ENCODE measurements at places on chromosomes 3 and 15.

- DNase-seq = no peak
Observed at GRCh38 chr3:110929816-110930215, 141.8 kb upstream of the NECTIN3 start.

DNA sequence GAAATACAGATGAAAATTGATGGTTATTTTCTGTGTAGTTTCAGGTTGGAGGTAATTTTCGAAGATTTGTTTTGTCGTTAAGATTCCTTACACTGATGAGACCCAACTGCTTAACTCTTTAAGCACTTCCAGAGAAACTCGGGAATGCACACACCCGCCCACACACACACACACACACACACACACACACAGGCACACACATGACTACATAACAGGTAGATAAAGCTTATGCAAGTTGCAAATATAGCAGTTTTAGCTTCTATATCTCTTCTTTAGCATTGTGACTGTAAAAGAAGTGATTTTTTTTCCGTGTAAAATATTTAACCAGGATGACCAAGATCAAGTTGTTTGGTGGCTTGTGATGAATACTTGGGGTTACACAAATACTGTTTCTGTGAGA lies 294.9 kb upstream of the NR2F2 start:
- DNase-seq = no peak

- no peak for DNase-seq
Observed at GRCh38 chr15:62844564-62845240, 197.8 kb upstream of the TPM1 start.

DNA sequence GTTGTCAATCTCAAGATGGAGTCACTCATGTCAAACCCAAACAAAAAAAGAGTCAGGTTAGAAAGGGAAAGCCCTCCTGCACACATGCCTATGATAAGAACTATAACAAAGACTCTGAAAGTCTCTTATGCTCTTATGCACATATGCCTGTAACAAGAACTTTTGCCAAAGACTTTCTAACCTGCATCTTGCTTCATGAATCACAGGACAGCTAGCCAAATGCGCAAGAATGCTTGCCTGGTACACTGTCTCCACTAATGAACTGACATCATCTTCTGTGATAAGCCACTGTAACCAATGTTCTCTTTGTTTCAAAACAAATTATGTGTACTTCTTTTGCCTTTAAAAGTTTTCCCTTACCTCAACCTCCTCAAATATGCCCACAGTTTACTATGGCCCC lies 18.2 kb upstream of the EHHADH start:
- DNase-seq = no peak

DNA sequence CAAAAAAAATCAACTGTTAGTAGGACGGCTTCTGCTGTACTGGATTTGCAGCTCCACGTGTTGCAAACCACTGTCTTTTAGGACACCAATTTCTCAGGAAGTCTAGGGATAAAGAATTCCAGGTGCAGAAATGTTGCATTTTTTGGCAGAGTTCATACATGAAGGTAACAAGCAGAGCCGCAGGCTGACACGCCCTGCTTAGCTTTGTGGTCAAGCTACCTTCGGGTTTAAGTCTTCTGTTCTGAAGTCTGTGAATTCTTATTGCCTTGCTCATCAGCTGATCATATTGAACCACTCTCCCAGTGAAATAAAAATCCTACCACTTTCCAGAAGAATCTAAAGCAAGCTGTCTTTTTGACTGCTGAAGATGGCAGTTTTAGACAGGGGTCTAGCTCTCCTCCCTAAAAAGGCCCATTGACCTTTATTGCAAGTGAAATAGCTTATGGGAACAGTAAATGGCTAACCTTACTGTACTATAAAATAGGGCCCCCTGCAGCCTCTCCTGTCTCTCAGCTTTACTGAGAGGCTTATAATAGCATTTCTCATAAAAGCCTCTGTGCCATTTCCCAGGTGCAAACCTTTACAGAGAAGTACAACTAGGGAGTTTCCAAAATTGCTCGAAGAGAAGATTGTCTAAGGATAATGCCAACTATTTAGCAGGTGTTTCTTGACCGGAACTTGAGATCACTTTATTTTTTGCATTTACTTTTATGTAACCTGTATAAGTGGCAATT lies 262.2 kb upstream of the IL12A start:
- no peak for DNase-seq

GRCh38 chr3:144252896-144253295 lies 281.3 kb downstream of the DIPK2A start:
- DNase-seq = no peak

DNA sequence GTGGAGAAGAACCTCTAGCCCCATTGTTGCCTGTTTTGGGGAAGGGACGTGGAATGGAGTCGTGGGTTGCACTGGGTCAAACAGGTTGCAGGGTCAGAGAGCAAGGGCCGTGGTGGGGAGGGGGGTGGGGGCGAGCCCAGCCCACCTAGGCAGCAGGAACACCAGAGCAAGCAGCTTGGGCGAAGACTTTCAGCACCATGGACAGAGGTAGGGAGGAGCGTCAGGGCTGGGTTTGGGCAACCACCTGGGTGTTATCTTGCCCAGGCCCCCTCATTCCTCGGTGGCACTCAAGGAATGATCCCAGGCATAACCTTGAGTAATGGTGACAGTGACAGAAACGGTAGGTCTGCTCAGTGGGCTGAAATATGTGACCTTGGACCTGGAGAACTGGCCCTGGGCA lies 45.9 kb upstream of the TMEM115 start:
- DNase-seq = no peak

- DNase-seq = no peak
Observed at GRCh38 chr3:108133858-108134554, 43.2 kb upstream of the CD47 start.

GRCh38 chr3:30081904-30082303 lies 524.5 kb upstream of the TGFBR2 start:
- DNase-seq = no peak

GRCh38 chr3:145244327-145244726 lies 916.7 kb downstream of the PLOD2 start:
- no peak for DNase-seq

DNA sequence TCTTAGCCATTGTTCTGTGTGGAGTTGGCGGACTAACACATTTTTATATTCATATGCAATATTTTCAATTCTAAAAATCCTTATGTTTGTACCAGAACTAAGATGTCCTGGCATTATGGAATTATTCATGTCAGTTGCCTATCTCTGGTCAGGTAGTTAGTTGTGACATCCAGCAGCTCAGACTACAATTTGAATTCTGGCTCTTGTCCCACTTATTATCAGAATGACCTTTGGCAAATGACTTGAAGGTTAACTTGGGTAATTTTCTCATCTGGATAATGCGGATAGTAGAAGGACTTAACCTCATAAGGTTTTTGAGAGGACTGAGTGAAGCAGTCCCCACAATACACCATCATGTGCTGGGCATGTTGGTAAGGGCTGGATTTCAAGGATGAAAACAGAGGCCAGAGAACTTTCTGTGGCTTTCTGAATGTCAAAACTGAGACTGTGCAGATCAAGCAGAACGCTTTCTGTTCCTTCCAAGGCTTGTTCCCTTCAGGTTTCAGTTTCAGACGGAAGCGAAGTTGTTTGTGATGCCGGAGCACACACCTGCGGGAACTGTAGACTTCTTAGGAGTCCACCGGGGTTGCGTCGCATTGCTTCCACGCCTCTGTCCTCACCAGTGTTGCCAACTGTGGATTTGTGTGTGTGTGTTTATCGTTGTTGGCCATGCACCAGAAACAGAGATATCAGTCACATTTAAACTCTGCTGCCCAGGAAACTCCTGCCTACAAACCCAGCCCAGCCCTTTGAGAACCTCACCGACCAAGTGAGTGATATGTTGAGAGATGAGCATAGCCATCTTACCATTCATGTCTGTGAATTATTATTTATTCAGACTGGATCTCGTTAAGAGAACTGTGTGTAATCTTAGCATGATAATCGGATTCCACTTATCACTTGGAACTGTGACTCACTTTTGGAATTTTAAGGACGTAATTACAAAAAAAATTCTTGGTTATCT lies 76.0 kb downstream of the PTPRG start:
- no peak for DNase-seq

DNA sequence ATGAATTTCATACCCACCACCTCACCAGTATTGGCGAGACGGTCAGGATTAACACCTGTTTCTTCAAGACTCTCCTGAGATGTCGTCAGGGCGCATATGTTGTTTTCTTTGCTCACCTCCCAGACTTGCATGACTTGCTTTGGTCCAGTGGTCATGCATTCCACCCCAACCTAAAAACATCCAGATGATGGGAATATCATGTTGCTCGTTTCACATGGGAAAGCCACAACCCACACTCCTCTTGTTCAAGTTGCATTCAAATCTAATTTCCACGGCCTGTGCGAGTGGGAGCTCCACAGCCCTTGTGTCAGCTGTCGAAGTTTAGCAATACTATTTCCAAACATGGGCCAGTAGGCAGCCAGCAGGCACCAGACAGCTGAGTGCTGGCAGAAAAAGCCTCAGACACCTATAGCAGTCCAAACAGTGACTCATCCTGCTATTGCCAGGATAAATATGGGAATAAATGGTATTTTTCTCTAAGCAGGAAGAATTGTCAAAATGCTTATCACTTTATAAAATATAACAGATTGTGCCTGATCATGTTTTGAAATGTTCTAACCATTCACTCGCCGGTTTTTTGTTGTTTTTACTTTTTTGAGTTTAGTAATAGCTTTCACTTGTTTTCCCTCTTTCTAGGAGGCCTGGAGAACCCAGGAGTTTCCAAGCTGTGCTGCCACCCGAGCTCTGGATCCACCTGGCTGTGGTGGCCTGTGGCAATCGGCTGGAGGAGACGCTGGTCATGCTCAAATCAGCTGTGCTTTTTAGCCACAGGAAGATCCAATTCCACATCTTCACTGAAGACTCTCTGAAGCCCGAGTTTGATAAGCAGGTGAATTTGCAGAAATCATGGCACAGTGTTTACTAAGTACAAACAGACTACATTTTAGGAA lies 20.1 kb downstream of the GXYLT2 start:
- DNase-seq = no peak

GRCh38 chr15:75916978-75917377 lies 13.3 kb downstream of the FBXO22 start:
- DNase-seq = no peak

DNA sequence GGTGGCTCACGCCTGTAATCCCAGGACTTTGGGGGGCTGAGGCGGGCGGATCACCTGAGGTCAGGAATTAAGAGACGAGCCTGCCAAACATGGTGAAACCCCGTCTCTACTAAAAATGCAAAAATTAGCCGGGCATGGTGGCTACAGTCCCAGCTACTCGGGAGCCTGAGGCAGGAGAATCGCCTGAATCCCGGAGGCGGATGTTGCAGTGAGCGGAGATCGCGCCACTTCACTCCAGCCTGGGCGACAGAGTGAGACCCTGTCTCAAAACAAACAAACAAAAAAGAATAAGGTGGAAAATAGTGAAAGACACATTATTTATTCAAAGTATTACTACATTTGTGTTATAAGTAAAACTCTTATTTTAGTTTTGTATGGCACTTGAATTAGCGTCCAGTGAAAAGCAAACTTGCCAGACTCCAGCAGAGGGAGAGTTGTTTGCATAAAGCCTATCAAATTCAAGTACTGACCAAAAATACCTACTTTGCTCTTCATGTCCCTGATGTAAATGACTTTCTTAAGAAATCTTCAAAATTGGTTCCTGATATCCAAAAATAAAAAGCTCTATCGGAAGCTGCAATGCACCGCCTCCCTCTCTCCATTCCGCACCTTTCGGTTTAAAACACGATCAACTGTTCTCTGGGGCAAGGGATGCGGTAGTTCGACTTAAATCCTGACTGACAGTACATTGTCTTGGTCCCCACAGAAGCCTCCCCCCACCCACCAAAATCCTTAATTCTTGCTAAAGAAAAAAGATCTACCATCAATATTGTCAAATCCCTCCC lies 1.2 kb downstream of the TRPM7 start:
- peak; percentile 28 for DNase-seq

GRCh38 chr15:58477170-58477569 lies 45.4 kb downstream of the LIPC start:
- DNase-seq = no peak

DNA sequence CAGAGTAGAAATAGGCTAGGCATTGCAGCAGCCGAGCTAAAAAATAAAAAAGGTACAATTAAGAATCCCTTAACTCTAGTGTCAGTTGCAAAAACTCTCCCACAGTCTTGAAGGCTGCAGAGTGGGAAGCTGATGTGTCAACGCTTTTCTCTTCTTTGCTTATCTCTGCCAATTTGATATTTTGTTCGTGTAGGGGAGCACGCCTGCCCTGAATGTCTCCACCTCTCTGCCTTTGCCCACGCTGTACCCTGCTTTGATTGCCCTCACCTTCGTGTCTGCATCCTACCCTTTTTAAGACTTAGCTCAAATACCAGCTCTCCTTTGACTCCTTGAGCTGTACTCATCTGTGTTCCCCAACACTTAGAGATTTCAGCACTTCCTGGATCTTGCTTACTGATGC lies 155.4 kb upstream of the CADPS start:
- no peak for DNase-seq

- DNase-seq = no peak
Observed at GRCh38 chr15:82763361-82764116, 42.3 kb downstream of the FSD2 start.

GRCh38 chr3:172646439-172647015 lies 64.3 kb downstream of the NCEH1 start:
- DNase-seq = peak; percentile 91

GRCh38 chr3:131396170-131396569 lies 14.6 kb downstream of the NUDT16 start:
- DNase-seq = no peak

- no peak for DNase-seq
Observed at GRCh38 chr3:99965681-99966408, 148.2 kb downstream of the CMSS1 start.

- no peak for DNase-seq
Observed at GRCh38 chr15:27358751-27359434, 387.9 kb downstream of the GABRG3 start.

DNA sequence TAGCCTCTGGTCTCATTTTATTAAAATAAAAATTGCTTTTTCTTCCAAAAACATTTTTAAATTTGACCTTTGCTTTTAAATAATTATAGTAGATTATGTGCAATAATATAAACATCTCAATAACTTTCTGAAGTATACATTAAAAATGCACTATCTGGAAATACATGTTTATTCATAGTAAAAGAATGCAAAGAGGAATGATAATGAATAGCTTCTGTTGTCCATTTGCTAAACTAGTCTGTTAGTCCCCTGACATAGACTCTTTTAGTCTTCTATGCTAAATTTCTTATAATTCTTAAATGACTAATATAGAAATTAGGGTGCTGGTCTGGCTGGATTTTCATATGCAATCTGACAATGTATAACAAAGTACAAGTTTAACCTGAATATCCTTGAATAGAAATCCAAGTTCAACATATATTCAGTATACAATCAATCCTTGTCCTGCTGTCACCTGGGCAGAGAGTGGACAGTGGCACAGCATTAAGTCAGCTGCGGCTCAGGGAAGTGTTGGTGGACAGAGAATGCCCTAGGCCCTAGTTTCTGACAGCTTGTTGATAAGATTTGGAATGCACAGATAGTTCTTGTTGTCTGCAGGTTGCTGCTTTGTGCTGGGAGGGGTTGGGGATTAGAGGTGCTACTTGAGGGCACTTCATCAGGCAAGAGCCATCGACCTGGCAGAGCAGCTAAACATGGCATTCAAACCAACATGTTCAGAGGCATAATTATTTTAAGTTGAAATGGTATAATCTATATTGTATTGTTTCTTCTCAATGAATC lies 161.7 kb downstream of the MBNL1 start:
- DNase-seq = peak; percentile 33
